ENCODE measurements at places on chromosomes 6 and 20.

DNA sequence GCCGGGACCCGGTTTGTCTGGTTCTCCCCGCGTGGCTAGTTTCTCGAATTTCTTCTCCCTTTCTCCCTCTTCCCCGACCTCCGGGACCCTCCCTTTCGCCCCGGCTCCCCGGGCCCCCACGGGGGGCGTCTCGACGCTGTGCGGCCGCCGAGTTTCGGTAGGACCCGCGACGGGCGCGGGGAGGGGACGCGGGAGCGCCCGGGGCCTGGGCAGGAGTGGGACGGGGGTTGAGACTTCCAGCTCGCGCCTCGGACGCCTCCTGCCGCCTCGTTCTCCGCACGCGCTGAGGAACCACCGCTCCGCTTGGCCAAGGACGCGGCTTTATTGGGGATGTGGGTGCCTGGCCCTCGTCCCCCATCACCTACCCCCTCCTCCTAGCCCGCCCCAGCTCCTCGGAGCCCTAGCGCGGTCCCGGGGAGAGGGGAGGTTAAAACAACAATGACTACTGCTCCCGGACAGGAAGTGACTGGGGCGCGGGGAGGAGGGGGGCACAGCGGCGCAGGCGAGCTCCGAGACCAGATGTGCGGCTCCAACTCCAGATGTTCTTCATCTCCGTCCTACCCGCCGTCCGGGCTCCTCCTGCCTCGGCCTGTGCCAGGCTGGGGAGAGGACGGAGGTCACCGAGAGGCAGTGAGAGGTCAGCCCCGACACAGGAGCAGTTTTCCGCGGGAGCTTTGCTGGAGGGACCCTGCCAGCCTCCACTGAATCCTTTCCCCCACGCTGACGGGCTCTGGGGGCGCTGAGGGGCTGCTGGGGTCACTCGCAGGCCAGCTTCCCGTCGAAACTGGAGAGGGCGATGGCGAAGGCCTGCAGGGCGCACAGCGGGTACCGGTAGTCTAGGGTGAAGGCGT lies 917 bp upstream of the TEAD3 start:
- peaks cover 11% of the 10 kb centered on the region for H3K27me3 ChIP-seq
- DNase-seq = peak; percentile 69
- no peak overlapping the region for H3K27ac ChIP-seq

- peak within 1 kb of the TSS; percentile 95 for H3K4me3 ChIP-seq
- H3K27me3 ChIP-seq = no peaks in the 10 kb centered on the region
- DNase-seq = peak; percentile 97
- H3K4me1 ChIP-seq = peaks cover 36% of the 10 kb centered on the region
Observed at GRCh38 chr6:35468181-35468979, at the start of gene RPL10A. Gene RPL10A (plus strand): TSS chr6:35468401. CDS start chr6:35468435, 34 bp downstream.

- no peaks in the 10 kb centered on the region for H3K36me3 ChIP-seq
- H3K4me3 ChIP-seq = no peak overlapping the region
- peaks cover 16% of the 10 kb centered on the region for H3K27me3 ChIP-seq
- no peaks in the 10 kb centered on the region for H3K4me1 ChIP-seq
Observed at GRCh38 chr6:165820934-165821333, 157.9 kb upstream of the PDE10A start.

GRCh38 chr6:16804546-16805242 lies 43.4 kb upstream of the ATXN1 start:
- no peaks in the 10 kb centered on the region for H3K27me3 ChIP-seq
- H3K27ac ChIP-seq = no peak overlapping the region
- DNase-seq = no peak
- peaks cover 23% of the 10 kb centered on the region for H3K4me1 ChIP-seq
- no peak overlapping the region for H3K4me3 ChIP-seq

DNA sequence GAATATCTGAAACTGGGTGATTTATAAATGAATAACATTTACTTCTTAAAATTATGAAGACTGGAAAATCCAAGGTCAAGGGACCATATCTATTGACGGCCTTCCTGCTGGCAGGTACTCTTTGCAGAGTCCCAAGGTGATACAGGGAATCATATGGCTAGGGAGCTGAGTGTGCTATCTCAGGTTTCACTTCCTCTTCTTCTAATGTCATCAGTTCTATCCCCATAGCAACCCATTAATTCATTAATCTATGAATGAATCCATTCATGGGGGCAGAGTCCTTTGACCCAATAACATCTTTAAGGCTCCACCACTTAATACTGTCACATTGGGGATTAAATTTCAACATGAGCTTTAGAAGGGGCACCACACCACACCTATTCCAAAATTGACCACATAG lies 772.0 kb downstream of the HACE1 start:
- H3K4me3 ChIP-seq = no peak overlapping the region
- no peaks in the 10 kb centered on the region for H3K27me3 ChIP-seq
- H3K27ac ChIP-seq = no peak overlapping the region
- DNase-seq = no peak

GRCh38 chr6:16683641-16684194 lies 77.5 kb downstream of the ATXN1 start:
- peak overlapping the region; percentile 4 for H3K4me3 ChIP-seq
- H3K27ac ChIP-seq = peak overlapping the region; percentile 53
- H3K27me3 ChIP-seq = no peaks in the 10 kb centered on the region
- H3K4me1 ChIP-seq = peaks cover 87% of the 10 kb centered on the region
- peak; percentile 57 for DNase-seq

DNA sequence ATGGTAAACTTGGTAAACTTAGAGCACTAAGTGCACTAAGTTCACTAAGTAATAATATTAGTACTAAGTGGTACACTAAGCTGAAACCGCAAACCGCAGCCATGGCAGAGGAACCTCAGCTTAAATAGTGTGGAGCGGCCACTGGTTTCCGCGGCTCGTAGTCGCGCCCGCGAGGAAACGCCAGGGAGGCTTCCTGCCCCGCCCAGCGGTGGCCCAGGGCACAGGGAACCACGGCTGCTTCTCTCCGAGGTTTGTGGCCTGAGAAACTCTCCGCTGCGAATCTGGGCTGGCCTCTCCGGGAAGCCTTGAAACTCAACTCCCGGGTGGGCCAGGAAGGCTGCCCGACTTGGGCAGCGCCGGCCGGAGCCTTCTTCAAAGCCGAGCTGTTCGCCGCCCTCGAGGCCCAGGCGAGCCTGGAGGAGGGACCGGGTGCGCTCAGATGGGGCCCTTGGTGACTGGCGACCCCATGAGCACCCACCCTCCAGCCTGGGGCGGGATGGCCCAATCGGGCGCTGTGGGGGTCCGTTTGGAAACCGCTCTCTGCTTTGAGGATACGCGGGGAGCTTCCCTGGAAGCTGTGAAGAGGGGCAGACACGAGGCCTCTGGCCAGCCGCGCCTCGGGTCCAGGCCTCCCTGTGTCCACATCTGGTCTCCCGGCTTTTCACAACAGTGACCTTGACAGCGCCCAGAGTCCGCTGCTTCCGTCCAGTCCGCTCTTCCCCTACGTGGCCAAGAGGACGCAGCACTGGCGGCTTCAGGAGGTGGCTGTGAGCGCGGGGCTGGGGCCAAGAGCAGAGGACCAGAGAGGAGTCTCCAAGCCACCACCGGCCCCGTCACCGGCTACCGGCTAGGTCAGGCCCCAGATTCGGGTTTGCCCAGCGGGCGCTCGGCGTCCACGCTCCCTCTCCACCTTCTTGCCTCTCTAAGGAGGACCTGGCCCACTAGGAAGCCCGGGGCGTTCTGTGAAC lies 25.4 kb upstream of the HLA-E start:
- peaks cover 44% of the 10 kb centered on the region for H3K4me1 ChIP-seq
- no peak overlapping the region for H3K27ac ChIP-seq
- H3K36me3 ChIP-seq = no peaks in the 10 kb centered on the region
- no peak overlapping the region for H3K4me3 ChIP-seq
- peak; percentile 75 for DNase-seq
- H3K27me3 ChIP-seq = peaks cover 88% of the 10 kb centered on the region

- DNase-seq = no peak
- no peaks in the 10 kb centered on the region for H3K4me1 ChIP-seq
- no peak overlapping the region for H3K27ac ChIP-seq
- no peak overlapping the region for H3K4me3 ChIP-seq
- H3K36me3 ChIP-seq = peaks cover 4% of the 10 kb centered on the region
- H3K27me3 ChIP-seq = no peaks in the 10 kb centered on the region
Observed at GRCh38 chr6:29598172-29598747, 13.3 kb downstream of the OR2H2 start.

DNA sequence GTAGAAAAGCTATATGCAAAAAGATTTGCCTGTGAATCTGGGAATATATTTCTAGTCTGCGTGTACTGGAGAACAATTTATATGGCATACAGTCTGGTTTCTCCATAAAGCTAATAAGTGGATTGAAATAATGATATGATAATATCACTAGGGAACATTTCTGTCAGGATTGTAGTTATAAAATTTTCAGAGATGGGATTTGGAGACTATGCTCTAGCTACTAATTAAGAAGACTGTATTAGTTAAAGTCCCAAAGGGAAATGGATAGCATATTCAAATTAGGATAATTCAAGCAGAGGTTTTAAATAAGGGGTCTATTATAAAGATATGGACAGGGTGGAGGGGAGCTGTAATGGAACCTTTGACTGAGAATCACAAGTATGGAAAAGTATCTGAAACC lies 7.2 kb upstream of the STX11 start:
- DNase-seq = no peak
- no peak overlapping the region for H3K27ac ChIP-seq
- no peaks in the 10 kb centered on the region for H3K4me1 ChIP-seq
- no peaks in the 10 kb centered on the region for H3K27me3 ChIP-seq
- H3K36me3 ChIP-seq = no peaks in the 10 kb centered on the region
- H3K4me3 ChIP-seq = no peak overlapping the region

DNA sequence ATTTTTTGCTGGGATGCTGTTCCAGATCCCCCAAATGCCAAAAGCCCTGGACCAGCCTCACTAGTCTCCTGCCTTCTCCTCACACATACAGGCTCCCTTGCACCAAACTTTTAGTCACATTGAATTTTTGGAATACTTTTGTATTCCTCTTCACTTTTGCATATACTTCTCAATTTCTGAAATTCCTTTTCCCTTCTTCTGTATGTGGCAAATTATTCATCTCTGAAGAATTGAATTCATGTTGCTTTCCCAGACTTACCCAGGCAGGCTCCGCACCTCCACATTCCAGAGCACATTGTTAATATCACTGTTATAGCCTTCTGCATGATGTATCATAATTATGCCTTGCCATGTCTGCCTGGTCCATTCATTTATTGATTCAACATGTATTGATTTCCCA lies 255.3 kb upstream of the POU3F2 start:
- no peaks in the 10 kb centered on the region for H3K27me3 ChIP-seq
- no peaks in the 10 kb centered on the region for H3K36me3 ChIP-seq
- H3K27ac ChIP-seq = no peak overlapping the region

GRCh38 chr6:46453216-46453615 lies 38.0 kb downstream of the RCAN2 start:
- H3K27ac ChIP-seq = no peak overlapping the region
- no peak overlapping the region for H3K4me3 ChIP-seq
- H3K36me3 ChIP-seq = no peaks in the 10 kb centered on the region
- DNase-seq = no peak
- H3K4me1 ChIP-seq = no peaks in the 10 kb centered on the region

DNA sequence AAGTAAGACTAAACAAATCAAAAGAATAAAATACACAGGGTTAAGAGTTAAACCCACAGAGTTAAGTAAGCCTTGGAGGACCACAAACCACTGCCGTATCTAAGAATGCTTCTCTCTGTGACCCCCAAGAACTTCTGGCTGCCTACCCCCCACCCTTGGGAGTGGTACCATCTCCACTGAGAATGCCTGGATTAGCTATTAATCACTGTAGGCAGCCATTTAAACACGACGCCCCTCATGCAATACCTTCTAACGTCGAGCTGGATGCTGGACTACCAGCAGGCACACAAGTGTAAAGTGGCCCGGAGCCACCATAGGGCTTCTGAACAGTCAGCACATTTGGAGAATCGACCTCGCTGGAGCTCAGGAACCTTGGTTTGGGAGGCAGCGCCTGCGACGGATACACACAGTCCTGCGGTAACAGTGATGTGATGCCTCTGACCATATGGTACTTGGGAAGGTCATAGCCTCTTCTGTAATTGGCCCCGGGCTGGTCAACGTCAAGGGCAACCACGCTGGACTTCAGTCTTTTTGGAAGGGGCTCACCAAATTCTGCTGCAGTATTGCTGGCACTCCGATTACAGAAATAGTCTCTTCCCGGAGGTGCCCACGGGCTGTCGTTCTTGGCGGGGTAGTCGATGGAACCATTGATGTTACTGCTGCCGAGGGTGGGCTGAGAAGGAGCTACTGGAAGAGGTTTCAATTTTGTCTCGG lies 18.0 kb downstream of the ZNF217 start:
- H3K4me1 ChIP-seq = peaks cover 86% of the 10 kb centered on the region
- H3K36me3 ChIP-seq = peaks cover 86% of the 10 kb centered on the region
- DNase-seq = no peak
- no peaks in the 10 kb centered on the region for H3K27me3 ChIP-seq

GRCh38 chr20:19952392-19952791 lies 64.8 kb upstream of the NAA20 start:
- H3K27me3 ChIP-seq = peaks cover 2% of the 10 kb centered on the region
- H3K4me1 ChIP-seq = peaks cover 14% of the 10 kb centered on the region
- peak; percentile 40 for DNase-seq
- no peaks in the 10 kb centered on the region for H3K36me3 ChIP-seq
- H3K4me3 ChIP-seq = no peak overlapping the region

GRCh38 chr6:43138267-43138666 lies 32.8 kb upstream of the SRF start:
- H3K4me3 ChIP-seq = no peak overlapping the region
- no peaks in the 10 kb centered on the region for H3K36me3 ChIP-seq
- H3K27ac ChIP-seq = no peak overlapping the region
- no peaks in the 10 kb centered on the region for H3K27me3 ChIP-seq

GRCh38 chr20:54865273-54865672 lies 389.9 kb downstream of the DOK5 start:
- no peaks in the 10 kb centered on the region for H3K36me3 ChIP-seq
- no peaks in the 10 kb centered on the region for H3K4me1 ChIP-seq
- H3K27ac ChIP-seq = no peak overlapping the region
- no peak for DNase-seq

- no peak overlapping the region for H3K4me3 ChIP-seq
- H3K27ac ChIP-seq = no peak overlapping the region
- no peaks in the 10 kb centered on the region for H3K4me1 ChIP-seq
- no peaks in the 10 kb centered on the region for H3K36me3 ChIP-seq
- H3K27me3 ChIP-seq = peaks cover 7% of the 10 kb centered on the region
Observed at GRCh38 chr6:40334496-40335270, 252.5 kb downstream of the LRFN2 start.

- H3K4me1 ChIP-seq = no peaks in the 10 kb centered on the region
- H3K36me3 ChIP-seq = no peaks in the 10 kb centered on the region
- H3K4me3 ChIP-seq = no peak overlapping the region
- DNase-seq = no peak
- H3K27ac ChIP-seq = no peak overlapping the region
Observed at GRCh38 chr6:48664826-48665225, 553.8 kb upstream of the PTCHD4 start.

GRCh38 chr6:142443532-142443931 lies 141.7 kb downstream of the ADGRG6 start:
- H3K27me3 ChIP-seq = peaks cover 6% of the 10 kb centered on the region
- H3K4me3 ChIP-seq = no peak overlapping the region
- no peak overlapping the region for H3K27ac ChIP-seq
- no peak for DNase-seq
- peaks cover 3% of the 10 kb centered on the region for H3K4me1 ChIP-seq
- no peaks in the 10 kb centered on the region for H3K36me3 ChIP-seq

Measured in activated CD4-positive, alpha-beta memory T cell treated with anti-CD3 and anti-CD28 coated beads for 36 hours (primary cell).